ENCODE measurements at places on chromosomes 4 and X. TPM values are rescaled to one million over a fixed set of nuclear protein-coding genes. Genes with fewer than 3 reads are reported as not detected.

GLOD5 gene
- not detected for total RNA-seq

JADE3 gene
- total RNA-seq = 3.8 TPM

RAB40A gene
- not detected for total RNA-seq

YIPF7 gene
- total RNA-seq = 1.4 TPM

GRCh38 chr4:3250438-3250955 is 1.5 kb downstream of the MSANTD1 start:
- DNase-seq = no peak

DNA sequence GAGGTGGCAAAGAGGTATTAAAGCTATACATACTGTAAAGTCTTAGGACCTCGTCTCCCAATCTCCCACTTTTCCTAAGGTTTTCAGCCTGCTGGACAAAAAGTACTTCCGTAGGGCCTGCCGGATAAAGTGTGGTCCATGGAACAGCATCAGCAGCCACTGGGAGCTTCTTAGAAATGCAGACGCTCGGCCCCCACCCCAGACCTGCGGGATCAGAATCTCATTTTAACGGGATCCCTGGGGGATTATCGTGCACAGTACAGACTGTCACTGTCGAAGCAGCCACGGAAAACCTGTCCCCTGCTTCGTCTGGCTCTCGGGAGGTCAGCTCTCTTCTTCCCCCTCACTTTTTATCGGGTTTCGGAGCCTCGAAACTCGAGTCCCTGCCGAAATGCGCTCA is 802 bp downstream of the ADGRG2 start:
- DNase-seq = no peak

- no peak for DNase-seq
Measured at GRCh38 chr4:26157541-26157940, 163.3 kb upstream of the RBPJ start.

DNA sequence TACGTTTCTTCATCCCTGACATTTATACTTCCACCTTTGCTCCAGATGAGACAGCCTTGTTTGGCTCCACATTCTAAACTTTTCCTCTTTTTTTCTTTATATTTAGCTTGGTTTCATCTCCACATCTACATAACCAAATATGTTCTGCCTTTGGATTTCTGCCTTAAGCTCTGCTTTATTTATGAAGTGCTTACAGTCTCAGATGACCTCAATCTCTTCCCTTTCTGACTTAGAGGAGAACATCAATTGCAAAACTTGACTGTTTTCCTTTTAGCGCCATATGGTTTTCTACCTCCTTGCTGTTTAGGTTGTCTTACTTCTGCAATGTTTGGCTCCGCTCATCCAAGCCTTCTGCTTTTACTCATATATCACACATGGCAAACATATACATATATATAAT is 7.5 kb downstream of the ASB5 start:
- DNase-seq = no peak

GRCh38 chr4:53852343-53852742 is 212.1 kb downstream of the CHIC2 start:
- DNase-seq = no peak

- DNase-seq = no peak
Measured at GRCh38 chrX:99901091-99901490, 509.0 kb downstream of the PCDH19 start.

DNA sequence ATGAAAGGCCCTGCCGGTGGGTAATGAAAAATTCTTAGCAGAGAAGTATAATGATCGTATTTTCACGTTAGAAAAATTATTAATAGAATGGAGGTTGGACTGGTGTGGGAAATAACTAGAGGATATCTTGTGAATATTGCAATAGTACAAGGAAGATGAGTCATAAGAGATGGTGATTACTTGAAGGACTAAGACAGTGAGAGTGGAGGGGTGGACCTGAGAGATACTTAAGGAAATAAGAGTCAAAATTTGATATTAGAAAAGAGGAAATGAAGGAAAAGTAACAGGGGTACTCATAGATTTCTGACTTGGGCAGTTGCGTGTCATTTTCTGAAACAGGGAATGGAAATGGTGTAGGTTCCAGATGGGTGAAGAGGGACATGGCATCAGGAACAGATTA is 1.7 kb upstream of the USP53 start:
- no peak for DNase-seq
